ENCODE measurements at places on chromosomes 11 and 22.
A peak's percentile ranks its signal among the peaks of the same experiment; 100 is the strongest.

DNA sequence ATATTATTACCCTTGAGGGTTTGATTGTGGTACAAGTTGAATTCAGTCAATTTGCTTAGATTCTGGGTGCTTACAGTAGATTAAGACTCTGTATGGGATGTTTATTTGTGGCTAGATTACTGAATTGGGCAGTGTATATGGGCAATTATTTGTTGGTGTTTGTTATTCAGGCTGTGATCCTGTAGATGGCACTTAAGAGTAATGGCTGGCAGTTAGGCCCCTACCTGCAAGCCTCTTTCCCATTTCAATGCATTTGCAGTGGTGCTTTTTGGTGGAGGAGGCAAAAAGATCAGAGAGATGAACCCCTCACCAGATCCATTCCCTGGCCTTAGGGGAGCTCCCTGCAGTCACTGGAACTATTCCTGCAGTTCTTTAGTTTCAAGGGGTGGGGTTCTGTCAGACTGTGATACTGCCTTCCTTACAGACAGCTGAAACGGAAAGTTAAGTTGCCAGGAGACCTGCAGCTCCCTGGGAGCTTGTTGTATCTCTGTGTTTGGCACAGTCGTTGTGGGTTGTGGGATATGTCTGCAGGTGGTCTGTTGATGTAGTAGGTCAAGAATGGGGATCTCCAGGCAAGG, 199.5 kb downstream of the AASDHPPT start:
- no peak for DNase-seq

DNA sequence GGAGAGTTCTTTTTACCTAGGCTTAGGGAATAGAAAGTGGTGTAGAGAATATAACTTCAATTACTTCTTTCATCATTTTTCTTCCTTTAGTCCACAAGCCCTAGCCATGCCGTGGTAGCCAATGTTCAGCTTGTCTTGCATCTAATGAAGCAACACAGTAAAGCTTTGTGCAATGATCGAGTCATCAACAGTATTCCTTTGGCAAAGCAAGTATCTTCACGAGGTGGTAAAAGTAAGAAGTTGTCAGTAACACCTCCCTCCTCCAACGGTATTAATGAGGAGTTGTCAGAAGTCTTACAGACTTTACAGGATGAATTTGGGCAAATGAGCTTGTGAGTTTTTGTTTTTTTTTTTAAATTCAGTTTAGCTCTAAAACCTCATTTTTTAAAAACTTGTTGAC, 37.4 kb downstream of the CEP57 start:
- no peak for DNase-seq

DNA sequence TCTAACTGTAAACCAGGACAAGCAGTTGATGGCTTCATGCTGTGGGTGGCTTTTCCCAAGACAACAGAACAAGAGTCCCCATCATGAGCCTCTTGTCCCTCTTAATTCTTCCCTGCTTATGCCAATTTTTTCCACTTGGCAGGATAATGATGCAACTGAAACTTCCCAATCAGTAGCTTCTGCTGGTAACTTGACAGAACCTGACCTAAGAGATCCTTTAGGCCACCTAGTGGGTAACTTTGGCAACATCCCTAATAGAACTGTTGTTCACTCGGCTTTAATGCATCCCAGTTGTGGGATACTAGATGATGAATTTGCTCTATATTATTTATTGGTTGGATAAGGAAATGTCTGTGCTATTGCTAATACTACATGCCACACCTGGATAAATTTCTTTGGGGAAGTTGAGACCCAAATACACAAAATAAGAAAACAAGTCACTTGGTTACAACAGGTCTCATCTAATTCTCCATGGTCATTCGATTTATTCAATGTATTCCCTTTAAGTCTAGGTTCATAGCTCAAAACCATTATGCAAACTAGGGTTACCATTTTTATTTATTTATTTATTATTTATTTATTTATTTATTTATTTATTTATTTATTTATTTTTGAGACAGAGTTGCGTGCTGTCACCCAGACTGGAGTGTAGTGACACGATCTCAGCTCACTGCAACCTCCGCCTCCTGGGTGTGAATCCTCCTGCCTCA, 41.4 kb upstream of the NFAM1 start:
- peak; percentile 46 for DNase-seq

- no peak for DNase-seq
Observed at GRCh38 chr11:67032830-67033551, 10.1 kb downstream of the SYT12 start.

- DNase-seq = peak; percentile 13
Observed at GRCh38 chr11:9660886-9661285, 3.0 kb upstream of the SWAP70 start.

- DNase-seq = no peak
Observed at GRCh38 chr22:42610186-42610585, 4.5 kb downstream of the POLDIP3 start.
